ENCODE measurements at places on chromosomes 1 and 21.

- no peak for DNase-seq
Observed at GRCh38 chr21:33332143-33332542, 7.4 kb downstream of the IFNAR1 start.

DNA sequence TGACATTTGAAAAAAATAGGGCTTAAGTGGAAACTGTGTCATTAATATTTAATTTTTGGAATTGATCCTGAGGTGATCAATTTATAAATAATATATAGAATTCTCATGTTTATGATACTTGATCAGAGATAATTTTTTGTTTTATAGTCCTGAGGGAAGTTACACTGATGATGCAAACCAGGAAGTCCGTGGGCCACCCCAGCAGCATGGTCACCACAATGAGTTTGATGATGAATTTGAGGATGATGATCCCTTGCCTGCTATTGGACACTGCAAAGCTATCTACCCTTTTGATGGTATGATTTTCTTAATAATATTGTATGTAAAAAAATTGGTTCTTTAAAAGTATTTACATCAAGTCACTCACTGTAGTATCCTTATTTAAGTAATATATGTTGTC is 101.2 kb downstream of the FNBP1L start:
- no peak for DNase-seq

GRCh38 chr1:22884806-22885530 is 87.7 kb downstream of the LACTBL1 start:
- DNase-seq: no peak

DNA sequence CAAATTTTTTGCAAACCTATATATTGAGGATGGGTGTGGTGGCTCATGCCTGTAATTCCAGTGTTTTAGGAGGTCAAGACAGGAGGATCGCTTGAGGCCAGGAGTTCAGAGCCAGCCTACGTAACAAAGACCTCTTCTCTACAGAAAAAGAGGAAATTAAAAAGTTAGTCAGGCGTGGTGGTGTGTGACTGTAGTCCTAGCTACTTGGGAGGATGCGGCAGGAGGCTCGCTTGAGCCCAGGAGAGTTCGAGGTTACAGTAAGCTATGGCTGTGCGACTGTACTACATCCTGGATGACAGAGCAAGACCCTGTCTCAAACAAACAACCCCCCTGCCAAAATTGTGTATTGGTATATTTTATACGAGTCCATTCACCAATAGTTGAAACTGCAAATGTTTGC is 589.7 kb downstream of the DPYD start:
- no peak for DNase-seq

DNA sequence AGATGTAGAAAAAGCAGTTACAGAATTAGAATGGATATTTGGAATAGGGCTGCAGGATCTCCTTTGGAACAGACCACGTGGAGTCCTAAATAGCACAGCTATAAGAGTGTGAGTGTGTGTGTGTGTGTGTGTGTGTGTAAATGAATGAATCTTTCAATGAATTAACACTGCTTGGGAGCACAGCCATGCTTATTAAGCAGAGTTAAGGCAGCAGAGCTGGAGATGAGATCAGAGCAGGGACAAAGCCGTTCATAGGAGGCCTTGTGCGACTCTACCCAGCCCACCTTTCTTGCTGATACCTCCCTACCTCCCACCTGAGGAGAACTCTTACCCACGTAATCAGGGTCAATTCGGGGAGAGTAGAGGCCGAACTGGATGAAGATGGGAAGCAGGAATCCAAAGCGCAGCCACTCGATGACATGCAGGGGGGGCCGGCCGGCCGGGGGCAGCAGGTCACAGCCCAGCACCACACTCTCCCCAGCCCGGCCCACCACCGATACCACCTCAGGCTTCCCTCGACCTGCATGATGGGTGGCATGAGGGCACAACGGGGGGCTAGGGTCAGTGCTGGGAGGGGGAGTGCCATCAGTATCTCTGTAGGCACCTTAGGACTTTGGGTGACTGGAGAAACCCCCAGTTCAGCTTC is 2.7 kb downstream of the IGSF9 start:
- DNase-seq: no peak

GRCh38 chr21:37871121-37871862 is 45.0 kb downstream of the KCNJ6 start:
- no peak for DNase-seq

DNA sequence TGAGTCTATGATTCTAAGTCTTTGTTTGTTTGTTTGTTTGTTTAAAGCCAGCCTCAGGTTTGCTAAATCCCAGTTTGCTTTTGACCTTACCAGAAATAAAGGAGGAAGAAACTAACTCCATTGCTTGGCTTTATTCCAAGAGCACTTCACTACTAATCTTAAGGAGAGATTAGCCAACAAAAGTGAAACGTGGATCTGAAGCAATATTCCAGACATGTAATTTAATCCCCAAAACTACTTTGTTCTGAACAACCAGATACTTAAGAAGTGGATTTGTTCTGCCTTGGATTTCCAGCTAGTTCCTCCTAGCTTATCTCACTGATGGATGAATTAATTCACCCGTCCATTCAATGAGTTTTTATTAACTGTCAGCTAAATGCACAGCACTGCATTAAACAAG is 15.9 kb upstream of the CEP350 start:
- no peak for DNase-seq

- DNase-seq: no peak
Observed at GRCh38 chr1:78325293-78325692, 165.5 kb upstream of the PTGFR start.

GRCh38 chr1:225762444-225762843 is 15.2 kb upstream of the SRP9 start:
- no peak for DNase-seq

Measured in NCI-H2081 (cell line).